ENCODE measurements at places on chromosomes 12 and 14. TPM values are rescaled to one million over a fixed set of nuclear protein-coding genes. Genes with fewer than 3 reads are reported as not detected.

- no peak overlapping the region for H3K27ac ChIP-seq
- H3K36me3 ChIP-seq = no peaks in the 10 kb centered on the region
- no peak overlapping the region for H3K4me3 ChIP-seq
- H3K27me3 ChIP-seq = no peaks in the 10 kb centered on the region
- peaks cover 14% of the 10 kb centered on the region for H3K4me1 ChIP-seq
These were observed 2.3 kb downstream of the DGLUCY start for GRCh38 chr14:91115986-91116770.

FAM186B gene
- total RNA-seq = 0.57 TPM

DNA sequence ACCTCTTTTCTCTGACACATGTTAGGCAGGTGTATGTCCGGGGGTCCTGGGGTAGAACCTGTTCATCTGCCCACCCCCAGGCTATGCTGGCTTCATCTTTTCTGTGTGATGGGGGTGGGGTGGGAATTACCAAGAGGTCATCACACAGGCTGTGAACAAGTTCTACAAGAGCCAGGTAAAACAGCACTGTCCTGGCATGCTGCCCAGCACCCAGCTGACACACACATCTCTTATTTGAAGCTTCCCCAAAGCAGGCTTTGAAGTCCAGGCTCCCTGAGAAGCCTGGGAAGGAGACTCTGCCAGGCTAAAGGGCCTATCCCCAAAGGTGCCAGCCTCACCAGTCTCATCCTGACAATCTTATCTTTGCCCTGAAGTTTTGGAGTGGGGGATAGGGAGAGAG is 141.1 kb downstream of the ALG10 start:
- H3K27ac ChIP-seq = no peak overlapping the region
- no peaks in the 10 kb centered on the region for H3K27me3 ChIP-seq
- no peaks in the 10 kb centered on the region for H3K4me1 ChIP-seq
- no peak for DNase-seq
- no peak overlapping the region for H3K4me3 ChIP-seq

DNA sequence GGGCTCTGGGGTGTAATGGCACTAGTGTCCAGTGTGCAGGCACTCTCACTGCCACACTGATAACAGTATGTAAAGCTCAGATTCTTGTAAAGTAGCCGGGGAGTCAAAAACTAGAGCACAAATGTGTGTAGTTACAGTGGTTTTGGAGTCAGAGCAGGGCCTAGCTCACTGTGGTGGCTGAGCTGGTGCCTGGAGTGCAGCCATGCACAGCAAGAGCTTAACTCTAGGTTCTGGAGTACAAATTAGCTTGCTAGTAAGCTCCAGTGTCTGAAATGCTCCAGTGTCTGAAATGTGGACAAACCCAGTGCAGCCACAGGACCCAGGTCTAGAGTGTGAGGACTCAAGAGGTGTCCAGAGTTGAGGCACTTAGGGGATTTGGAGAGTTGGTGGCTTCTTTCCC is 149.2 kb downstream of the MSRB3 start:
- no peak overlapping the region for H3K4me3 ChIP-seq
- peaks cover 60% of the 10 kb centered on the region for H3K27me3 ChIP-seq
- DNase-seq = no peak
- H3K4me1 ChIP-seq = no peaks in the 10 kb centered on the region
- H3K27ac ChIP-seq = no peak overlapping the region

CMA1 gene
- total RNA-seq = not detected

- H3K36me3 ChIP-seq = no peaks in the 10 kb centered on the region
- no peak overlapping the region for H3K4me3 ChIP-seq
- no peaks in the 10 kb centered on the region for H3K4me1 ChIP-seq
- no peak overlapping the region for H3K27ac ChIP-seq
- H3K27me3 ChIP-seq = no peaks in the 10 kb centered on the region
- DNase-seq = no peak
These were observed 16.3 kb downstream of the SMCO2 start for GRCh38 chr12:27462851-27463250.

DNA sequence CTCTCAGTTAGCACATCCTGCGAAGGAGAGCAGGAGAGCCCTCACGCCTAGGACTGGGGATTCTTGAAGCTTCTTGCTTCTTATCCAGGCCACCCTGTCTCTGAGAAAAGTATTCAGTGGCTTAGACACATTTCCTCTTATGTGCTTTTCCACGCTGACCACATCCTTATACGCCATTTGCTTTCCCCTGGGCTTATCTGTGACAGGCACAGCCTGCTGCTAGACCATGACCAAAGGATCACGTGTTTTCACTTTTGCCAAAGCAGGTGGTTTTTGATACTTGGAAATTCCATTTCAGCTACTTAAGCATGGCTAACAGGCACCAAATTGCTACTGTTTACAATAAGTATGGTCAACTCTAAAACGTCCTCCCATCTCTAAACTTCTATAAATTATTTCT is 587.4 kb downstream of the AACS start:
- H3K4me3 ChIP-seq = no peak overlapping the region
- no peak for DNase-seq
- H3K27me3 ChIP-seq = no peaks in the 10 kb centered on the region
- H3K27ac ChIP-seq = no peak overlapping the region

DNA sequence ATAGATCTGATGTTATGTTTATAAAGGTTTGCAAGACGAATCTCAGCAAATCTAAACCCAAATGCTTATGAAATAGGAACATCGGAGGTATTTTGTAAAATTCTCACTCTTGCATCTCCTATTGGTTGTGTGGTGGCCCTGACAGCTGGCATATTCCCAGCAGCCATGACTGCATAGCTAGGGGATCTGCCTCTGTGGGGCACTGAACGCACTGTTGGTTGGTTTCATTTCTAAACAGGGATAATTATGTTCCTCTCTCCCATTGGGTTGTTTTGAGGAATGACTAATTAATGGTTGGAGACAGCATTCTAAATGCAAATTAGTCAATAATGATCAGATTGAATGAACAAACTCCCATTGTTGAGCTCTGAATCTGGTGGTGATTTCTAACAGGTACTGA is 2.7 kb upstream of the BEST3 start:
- no peak for DNase-seq
- H3K27ac ChIP-seq = no peak overlapping the region
- no peaks in the 10 kb centered on the region for H3K27me3 ChIP-seq
- no peak overlapping the region for H3K4me3 ChIP-seq
- no peaks in the 10 kb centered on the region for H3K36me3 ChIP-seq
- no peaks in the 10 kb centered on the region for H3K4me1 ChIP-seq
